Calu3 (cell line): ENCODE measurements at places on chromosomes 11 and 22. TPM values are rescaled to one million over a fixed set of nuclear protein-coding genes. Genes with fewer than 3 reads are reported as not detected.

- no peak for DNase-seq
Observed at GRCh38 chr22:36865346-36865745, 4.5 kb downstream of the NCF4 start.

DNA sequence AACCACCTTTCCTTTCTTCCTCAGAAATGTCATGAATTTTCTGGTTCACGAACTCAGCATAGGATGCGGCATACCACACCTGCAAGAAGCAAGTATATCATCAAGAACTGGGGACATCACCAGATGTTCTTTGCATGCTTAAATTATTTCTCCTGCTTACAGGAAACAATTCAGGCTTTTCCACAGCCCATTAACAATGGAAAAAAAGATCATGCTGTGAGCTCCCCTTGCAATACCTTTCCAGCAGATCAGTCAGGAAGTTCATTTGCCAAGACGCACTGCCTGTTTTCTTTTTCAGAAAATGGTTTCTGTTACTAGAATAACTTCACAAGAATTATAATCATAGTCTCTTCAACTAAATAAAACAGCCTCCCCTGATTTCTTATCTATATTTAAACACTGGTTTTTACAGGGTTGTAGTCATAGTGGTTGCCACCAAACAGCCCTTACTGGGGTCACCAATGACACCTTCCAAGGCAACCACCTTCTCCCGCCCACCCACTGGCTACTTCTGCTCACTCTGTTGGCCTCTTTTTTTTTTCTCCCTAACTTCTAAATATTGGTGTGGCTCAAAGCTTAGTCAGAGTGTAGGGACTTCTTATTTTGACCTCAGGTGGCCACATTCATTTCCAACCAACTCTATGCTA, 42.3 kb upstream of the NFRKB start:
- no peak for DNase-seq

- no peak for DNase-seq
Observed at GRCh38 chr11:22780952-22781593, 48.5 kb downstream of the SVIP start.

DNA sequence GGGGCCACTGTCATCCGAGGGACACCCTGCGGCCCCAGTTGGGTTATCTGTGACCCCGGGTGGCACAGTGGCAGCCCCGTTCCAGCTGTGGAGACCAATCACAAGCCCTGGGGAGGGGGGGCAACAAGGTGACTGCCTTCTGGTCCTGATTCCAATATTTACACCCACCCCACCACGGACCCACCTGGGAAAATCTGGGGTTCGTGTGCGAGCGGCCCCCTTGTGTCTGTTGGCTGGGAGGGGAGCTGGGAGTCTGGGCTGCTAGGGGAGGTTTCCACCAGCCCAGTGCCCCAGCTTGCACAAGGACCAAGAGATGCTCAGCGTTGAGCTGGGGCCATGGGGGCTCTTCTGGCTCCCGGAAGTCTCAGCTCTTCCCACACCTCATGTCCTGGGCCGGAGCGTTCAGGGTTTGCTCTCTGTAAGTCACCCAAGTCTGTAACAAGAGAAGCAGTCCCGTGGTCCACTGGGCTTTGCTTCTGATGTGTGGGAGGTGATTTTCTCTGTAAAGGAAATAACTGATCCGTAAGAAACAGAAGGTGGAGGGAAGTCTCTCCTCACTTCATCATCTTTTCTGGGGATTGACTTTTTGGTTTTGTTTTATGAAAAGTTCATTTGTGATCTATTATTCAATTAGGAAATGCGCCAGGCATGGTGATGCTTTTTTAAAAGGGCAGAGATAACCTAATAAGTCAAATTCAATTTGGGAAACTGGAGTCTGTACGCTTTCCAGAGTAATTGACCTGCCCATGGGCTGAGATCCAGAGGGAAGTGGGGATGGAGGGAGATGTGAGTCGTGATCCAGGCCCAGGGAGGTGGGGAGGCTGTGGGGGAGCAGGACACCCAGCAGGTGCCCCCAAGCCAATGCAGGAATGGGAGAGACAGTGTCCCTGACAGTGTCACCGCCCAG, 22.4 kb upstream of the GAL start:
- DNase-seq = no peak

GRCh38 chr11:112581747-112582146, 321.1 kb upstream of the PLET1 start:
- no peak for DNase-seq

- no peak for DNase-seq
Observed at GRCh38 chr11:724778-725386, 18.9 kb downstream of the EPS8L2 start.

GRCh38 chr22:26995235-26995634, 337.8 kb downstream of the MIAT start:
- no peak for DNase-seq

- no peak for DNase-seq
Observed at GRCh38 chr11:114942207-114942606, 263.9 kb downstream of the NXPE2 start.

DNA sequence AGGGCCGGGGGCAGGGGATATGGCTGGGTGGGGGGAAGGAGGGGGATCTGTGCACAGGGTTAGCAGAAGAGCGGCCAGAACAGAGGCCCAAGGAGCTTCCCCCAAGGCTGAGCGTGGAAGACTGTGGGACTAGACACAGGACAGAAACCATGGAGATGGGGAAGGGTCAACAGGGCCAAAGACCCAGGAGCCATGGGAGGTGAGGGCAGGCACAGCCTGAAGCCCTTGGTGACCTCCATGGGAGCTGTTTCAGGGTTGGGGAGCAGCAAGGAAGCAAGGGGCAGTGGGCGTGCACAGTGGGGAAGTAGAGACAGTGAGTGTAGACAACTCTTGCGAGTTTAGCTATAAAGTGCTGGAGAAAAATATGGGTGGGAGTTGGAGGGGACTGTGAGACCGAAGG, 56.6 kb downstream of the WNT11 start:
- DNase-seq = no peak

DNA sequence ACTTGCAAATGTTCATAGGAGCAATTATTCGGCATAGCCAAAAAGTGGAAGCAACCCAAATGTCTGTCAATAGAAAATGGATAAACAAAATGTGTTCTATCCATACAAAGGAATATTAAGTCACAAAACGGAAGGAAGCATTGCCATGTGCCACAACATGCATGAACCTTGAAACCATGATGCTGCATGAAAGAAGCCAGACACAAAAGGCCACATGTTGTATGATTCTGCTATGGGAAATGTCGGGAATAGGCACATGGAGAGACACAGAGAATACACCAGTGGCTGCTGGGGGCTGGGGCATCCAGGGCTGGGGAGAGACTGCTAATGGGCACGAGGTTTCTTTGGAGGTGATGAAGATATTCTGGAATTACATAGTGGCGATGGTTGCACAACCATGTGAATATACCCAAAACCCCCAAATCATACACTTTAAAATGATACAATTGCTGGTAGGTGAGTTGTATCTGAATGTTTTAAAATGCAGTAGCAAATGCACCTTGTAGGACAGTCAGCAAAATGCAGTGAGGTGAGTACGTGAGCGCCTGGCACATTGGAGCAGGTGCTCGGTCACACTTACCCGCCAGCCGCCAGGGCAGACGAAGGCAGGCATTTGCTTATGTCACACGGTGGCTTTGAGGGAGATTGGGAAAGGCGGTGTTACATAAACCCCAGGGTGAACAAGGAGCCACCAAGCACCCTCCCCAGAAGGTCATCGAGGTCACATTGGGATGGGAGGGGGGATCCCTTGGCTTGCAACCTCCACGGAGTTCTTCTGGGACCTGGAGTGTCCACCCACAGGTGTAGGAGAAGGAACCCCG, 6.3 kb upstream of the OSM start:
- DNase-seq = no peak

- DNase-seq = no peak
Observed at GRCh38 chr11:8201644-8202365, 33.0 kb upstream of the RIC3 start.

The MYO7A gene
- total RNA-seq = 3.7 and 5.2 TPM in 2 replicates

The LRRC56 gene
- 2.2 and 2.6 TPM in 2 replicates for total RNA-seq

The MS4A4A gene
- total RNA-seq = not detected in 2 replicates

The ALG8 gene
- total RNA-seq = 73.5 and 85.7 TPM in 2 replicates

The TUT1 gene
- 21.9 and 26.3 TPM in 2 replicates for total RNA-seq

The PICK1 gene
- 54.2 and 58.3 TPM in 2 replicates for total RNA-seq
